ENCODE measurements at places on chromosomes 3 and 15. TPM values are rescaled to one million over a fixed set of nuclear protein-coding genes. Genes with fewer than 3 reads are reported as not detected.

GRCh38 chr15:78810362-78811123, 721 bp downstream of the ADAMTS7 start:
- DNase-seq: peak; percentile 74

DNA sequence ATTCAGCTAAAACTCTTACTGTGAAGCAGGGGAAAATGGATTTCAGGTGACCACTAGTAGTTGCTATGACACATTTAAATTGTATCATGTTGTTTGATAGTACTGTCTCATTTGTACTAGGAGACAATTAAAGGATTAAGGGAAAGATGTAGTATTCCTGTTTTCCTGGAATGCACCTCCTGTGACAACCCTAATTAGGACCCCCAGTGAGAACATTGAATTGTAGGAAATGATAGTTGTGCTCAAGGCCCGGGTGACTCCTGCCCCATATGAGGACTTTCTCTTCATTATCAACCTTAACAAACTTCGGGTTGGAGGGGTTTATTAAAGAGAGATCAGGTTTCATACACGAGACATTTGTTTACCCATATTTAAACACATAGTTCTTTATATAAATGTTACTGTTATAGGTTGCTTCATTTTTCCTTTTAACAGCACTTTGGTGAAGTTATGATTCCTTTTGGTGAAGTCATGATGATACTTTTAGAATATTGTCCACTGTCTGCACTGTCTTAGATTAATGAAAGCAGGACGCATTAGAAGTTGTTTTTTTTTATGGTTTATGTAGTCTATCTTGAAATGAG, 392.6 kb upstream of the NAALADL2 start:
- peak; percentile 66 for DNase-seq

Gene GPR160
- 4.3 TPM for total RNA-seq

DNA sequence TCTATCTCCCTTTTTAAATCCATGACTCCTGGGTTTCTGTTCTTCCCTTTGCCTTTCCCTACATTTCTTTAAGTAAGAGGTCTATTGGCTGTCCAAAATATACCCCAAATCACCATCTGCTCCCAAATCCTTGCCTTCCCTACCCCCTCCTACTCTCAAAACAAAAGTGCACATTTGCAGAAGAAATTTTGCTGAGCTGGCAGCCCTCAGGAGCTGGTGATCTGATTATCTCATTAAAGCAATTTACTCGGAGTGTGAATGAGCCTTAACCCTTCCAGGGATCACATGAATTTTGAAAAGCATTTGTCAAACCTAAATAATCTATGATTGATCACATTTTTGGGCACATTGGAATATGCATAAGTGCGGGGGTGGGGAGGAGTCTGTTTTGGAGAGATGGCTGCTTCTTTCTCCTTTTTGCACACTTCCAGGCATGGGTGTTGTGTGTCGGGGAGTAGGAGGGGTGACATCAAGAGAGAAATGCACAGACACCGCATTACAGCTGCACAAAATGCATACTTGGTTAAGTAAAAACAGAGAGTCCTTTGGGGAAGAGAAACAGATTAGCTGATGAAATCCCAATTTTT, 892.6 kb downstream of the TUSC7 start:
- no peak for DNase-seq

DNA sequence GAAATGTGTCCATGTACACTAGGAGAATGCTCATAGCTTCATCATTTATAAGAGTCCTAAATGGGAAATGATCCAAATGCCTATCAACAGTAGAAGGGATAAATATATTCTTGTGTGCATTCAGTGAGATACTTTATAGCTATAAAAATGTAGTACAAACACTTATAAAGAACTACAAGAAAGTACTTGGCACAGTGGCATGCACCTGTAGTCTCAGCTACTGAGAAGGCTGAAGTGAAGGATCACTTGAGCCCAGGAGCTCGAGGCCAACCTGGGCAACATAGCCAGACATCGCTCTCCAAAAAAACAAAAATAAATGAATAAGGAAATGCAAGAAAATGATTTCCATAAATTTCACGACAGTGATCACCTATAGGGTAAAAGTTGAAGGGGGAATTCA, 3.6 kb upstream of the FBXL2 start:
- no peak for DNase-seq

- DNase-seq: no peak
These were observed 42.1 kb upstream of the NOX5 start for GRCh38 chr15:68972201-68973065.

GRCh38 chr3:27452368-27453090, 31.7 kb downstream of the SLC4A7 start:
- DNase-seq: no peak

Gene CHST13
- 0.34 TPM for total RNA-seq

DNA sequence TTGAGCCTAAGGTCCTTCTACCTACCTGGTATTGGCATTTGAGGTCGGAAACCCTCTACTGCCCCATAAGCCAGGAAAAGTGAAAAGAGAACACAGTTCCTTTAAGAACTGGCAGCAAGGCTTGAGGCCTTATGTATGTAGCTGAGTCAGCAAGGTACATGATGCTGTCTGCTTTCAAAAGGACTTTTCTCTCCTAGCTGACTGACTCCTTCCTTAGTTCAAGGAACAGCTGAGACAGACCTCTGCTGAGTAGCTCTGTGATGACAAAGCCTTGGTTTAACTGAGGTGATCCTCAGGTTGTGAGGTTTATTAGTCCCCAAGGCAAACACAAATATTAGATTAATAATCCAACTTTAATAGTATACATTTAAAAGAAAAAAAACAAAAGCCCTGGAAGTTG, 45.8 kb downstream of the ADPGK start:
- no peak for DNase-seq

- DNase-seq: no peak
These were observed 20.9 kb upstream of the LARS2 start for GRCh38 chr3:45367453-45367871.

- peak; percentile 35 for DNase-seq
These were observed 103.5 kb upstream of the RPL32 start for GRCh38 chr3:12944849-12945248.

- DNase-seq: no peak
These were observed 294.3 kb downstream of the LRTM1 start for GRCh38 chr3:54633444-54634121.

DNA sequence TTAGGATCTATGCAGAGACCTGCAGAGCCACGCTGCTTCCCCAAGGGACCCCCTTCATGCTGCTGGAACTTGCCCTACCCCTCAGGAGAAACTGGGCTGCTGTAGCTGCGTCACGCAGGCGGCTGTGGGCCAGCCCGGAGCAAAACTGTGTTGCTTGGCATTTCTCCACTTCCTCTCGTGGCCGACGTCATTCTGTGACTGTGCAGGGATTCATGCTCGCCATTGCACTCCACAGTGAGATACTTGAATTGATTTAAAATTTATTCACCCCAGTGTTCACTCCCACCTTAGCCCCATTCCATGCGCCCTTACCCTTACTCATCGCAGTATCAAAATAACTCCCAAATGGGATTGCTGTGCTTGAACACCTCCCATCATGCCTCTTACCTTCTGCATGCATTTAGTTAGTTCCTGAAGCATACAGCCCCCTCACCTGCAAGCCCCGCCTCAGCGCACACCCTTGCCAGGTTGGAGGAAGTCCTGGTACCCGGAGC, 45.7 kb downstream of the TMEM44 start:
- DNase-seq: no peak

- DNase-seq: no peak
These were observed 16.7 kb downstream of the AP3S2 start for GRCh38 chr15:89877083-89877425.

- no peak for DNase-seq
These were observed 12.1 kb downstream of the NR2C2 start for GRCh38 chr3:14959359-14959943.

GRCh38 chr3:117117188-117117936, 407.8 kb downstream of the TUSC7 start:
- DNase-seq: no peak

DNA sequence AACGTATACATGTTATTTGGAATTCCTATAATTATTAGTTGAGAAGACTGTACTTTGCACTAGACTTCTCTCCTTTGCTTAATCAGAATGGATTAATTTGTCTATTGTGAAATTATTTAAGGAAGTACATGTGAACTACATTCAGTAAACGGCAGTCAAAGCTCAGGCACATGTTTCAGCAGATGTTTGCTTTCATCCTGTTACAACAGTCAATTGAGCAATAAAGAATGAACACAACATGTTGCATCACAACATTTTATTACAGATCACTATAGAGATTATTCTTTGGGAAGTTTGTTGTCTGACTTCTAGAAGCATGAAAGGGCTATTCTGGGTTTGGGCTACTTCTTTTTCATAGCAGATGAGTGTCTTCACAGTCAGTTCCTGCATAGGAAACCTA, 39.2 kb downstream of the RAB27A start:
- DNase-seq: no peak

GRCh38 chr15:101348643-101349042, 53.6 kb upstream of the SNRPA1 start:
- no peak for DNase-seq

Gene SLC22A14
- total RNA-seq: not detected

DNA sequence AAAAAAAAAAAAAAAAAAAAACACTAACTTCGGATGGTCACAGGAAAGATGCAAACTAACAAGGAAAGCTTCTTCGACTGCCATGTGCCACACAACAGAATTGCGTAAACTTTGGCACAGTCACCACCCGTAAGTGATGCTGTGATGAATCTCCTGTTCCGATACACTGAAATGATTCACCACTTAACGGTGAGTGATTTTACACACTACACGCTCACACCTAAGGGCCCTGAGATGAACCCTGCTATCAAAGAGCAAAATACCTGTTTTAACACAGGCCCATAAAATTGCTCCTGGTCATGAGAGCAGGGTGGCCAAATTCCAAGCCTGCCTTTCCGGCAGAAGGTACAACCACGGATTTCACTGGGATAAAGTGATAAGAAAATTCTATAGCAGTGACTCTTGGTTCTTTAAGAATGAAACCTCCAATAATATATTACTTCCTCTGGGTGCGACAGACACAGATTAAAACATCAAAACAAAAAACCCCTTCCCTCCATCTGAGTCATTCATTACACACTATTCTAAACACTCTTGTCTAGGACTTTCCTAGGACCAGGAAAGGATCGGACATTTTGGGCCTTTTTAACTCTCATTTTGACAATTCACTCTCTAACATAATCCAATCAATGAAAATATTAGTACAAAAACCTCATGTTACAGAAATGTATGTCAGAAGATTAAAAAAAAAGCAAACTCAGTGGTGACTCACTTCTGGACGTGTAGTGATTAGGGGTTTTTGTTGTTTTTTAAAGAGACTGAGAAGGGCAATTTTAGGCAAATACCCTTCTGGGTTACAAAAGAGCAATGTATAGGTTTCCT, 28.3 kb downstream of the LRIG1 start:
- no peak for DNase-seq

- DNase-seq: no peak
These were observed 5.8 kb upstream of the ARPP21 start for GRCh38 chr3:35633332-35634124.

Gene NEK10
- 0.54 TPM for total RNA-seq

- DNase-seq: no peak
These were observed 220.8 kb downstream of the RPLP1 start for GRCh38 chr15:69673291-69673881.

Gene CCDC12
- total RNA-seq: 17.9 TPM

DNA sequence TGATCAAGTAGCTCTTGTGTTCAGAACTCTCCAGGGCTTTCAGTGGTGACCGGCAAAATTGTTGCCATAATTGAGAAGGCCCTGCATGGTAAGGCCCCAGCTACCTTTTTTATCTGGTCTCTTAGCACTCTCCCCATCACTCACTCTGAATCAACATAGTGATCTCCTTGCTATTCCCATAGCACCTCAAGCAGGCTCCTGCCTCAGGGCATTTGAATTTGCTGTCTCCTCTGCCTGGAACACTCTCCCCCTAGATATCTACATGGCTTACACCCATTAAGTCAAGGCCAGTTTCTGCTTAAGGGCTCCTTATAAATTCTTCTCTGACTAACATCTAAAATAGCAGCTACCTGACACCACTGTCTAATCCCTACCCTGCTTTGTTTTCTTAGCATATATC, 3.3 kb upstream of the ARID3B start:
- no peak for DNase-seq

DNA sequence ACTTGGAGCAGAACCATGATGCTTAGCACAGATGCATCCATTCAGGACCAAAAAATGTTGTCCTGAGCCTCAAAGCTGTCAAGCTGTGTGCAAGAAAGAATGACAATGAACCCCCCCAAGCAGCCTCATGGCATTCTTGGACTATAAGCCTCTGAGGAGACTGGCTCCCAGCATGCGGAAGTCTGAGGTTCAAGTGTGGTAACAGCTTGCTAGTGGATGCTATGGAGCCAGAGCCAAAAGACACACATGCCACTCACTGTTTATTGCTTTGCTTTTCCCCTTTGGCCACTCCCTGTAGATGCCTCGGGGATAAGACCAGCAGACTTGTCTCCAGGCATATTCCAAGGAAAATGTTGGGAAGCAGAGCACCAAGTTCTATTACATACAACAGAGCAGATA, 38.2 kb upstream of the SNRK start:
- DNase-seq: no peak

Gene UMPS
- total RNA-seq: 47.6 TPM

DNA sequence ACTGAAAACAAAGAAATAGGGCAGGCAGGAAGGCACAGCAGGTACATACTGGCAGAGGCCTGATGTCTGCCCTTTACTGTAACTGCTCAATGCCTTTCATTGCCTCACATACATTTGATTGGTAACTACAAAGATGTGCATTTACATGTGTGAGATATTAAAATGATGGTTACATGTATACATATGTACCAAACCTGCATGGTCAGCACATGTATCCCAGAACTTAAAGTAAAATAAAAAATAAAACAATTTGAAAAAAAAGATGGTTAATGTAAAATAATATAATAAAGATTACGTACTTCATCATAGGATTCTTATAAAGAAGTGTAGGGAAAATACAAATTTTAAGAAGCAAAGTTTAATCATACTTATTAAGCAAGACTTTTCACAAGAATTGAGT, 15.1 kb downstream of the SSR3 start:
- DNase-seq: no peak

- no peak for DNase-seq
These were observed 88.0 kb downstream of the TTBK2 start for GRCh38 chr15:42832576-42832975.

GRCh38 chr3:8766148-8766547, 3.3 kb downstream of the OXTR start:
- no peak for DNase-seq

- DNase-seq: no peak
These were observed 146.8 kb downstream of the SMAD6 start for GRCh38 chr15:66848686-66849392.

GRCh38 chr3:114331007-114331406, 37.2 kb downstream of the TIGIT start:
- no peak for DNase-seq

- no peak for DNase-seq
These were observed 54.1 kb upstream of the TMEM158 start for GRCh38 chr3:45280232-45280631.

GRCh38 chr3:139199421-139200010, 144.3 kb upstream of the MRPS22 start:
- DNase-seq: no peak

Gene ANKDD1A
- total RNA-seq: 6.1 TPM
